ENCODE measurements at places on chromosomes 11 and 22.

GRCh38 chr11:124876818-124877630, 11.8 kb downstream of the ROBO3 start:
- DNase-seq = no peak

- no peak for DNase-seq
Observed at GRCh38 chr11:68343761-68344256, 31.4 kb downstream of the LRP5 start.

DNA sequence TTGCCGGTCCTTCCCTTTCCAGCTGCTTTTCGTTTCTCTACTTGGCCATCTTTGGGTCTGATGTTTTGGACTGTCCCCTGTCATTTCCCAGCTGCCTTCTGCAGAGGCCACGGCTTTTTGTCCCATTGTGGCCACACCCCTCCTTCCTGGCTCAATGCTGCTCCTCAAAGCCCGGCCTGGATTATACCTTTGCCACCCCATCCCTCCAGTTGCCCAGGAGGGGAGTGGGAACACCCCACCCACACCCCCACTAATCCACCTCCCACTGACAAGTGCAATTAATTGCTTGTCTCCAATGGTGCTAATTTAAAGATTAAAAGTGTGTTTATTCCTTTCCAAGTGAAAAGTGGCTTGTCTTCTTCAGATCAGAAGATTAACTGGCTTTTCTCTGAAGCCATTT, 34.2 kb upstream of the CSNK2A3 start:
- DNase-seq = no peak

DNA sequence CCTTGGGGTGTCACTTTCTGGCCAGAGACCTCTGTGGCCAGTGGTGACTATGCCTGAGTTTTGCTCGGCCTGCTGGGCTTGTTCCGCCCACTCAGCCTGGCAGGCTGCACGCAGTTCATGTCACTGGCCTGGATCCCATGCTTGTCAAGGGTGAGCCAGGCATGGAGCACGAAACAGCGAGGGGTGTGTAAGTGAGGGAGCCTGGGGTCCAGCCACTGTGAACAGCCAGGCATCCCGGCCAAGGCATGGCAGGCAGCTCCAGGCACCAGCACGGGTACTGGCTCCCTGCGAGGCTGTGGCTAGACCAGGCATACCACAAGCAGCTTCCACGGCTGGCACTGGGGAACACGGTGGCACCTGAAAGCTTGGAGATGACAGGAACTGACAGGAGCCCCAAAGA, 214.3 kb downstream of the LRRC4C start:
- DNase-seq = no peak

- no peak for DNase-seq
Observed at GRCh38 chr11:131886201-131886600, 515.8 kb downstream of the NTM start.

DNA sequence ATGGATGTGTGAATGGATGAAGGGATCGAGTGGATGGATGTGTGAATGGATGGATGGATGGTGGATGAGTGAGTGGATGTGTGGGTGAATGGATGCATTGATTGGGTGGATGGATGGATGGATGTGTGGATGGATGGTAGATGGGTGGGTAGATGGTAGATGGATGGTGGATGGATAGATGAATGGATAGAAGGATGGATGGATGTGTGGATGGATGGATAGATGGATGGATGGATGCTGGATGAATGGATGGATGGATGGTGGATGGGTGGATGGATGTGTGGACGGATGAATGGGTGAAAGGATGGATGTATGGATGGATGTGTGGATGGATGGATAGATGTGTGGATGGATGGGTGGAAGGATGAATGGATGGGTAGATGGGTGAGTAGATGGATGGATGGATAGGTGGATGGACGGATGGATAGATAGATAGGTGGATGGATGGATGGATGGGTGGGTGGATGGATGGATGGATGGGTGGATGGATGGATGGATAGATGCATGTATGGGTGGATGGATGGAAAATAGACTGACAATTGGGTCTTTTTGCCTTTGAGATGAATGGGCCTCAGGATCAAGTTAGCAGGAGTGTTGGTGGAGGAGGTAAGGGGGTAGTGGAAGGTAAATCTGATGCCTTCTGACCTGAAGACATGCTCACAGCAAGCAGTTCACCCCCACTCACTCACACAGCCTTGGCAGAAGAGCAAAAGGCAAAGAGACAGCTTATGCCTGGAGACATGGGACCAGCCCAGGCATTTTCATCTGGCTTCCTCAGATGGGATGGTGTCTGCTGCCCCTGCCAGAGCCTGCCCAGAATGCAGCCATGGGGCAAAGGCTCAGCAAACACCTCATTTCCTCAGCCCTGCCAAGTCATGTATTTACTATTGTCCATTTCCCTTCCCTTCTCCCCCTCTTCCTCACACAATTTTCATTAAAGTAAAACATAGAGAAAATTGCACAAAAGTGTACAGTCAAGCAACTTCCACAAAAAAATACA, 8.0 kb upstream of the FADD start:
- no peak for DNase-seq

- DNase-seq = no peak
Observed at GRCh38 chr11:79276736-79277325, 164.0 kb downstream of the TENM4 start.

DNA sequence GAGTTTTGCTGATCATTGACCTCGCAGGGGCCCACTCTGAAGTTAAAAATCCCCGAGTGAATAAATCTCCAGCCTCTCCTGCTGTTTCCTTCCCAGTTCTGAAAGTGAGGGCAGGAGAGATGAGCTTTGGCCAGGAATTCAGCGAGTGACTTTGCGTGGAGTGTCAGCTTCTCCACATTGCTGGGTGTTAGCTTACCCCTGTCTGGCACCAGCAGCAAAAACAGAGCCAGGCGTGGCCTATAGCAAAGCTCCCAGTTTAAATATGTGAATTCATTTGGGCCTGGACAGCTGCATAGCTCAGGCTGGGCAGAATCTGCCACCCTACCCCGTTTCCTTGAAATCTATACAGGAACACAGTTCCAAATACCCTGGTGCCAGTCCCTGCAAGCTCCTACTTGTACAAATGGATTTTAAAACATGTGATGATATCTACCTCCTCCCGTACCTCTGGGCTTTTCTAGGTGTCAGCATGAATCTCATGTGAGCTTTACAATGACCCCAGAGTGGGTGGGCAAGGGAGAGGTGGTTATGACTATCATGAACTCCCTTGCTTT, 25.6 kb downstream of the TIMP3 start:
- no peak for DNase-seq

DNA sequence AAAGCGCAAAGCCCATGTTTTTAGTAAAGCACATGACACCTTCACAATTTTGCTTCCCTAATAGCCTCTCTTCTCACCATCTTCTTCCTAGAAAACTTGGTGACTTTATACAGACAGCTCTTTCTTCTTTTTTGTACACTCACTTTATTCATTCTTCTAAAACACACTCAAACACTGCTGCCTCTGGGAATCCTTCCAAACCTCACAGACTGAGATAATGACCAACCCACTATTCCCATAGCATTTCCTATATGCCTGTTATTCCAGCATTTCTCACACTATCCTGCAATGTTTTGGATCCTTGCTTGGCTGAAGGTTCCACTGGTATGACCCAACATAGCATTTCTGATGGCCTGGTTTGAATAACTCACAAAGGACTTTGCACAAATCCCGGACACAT, 442.1 kb upstream of the CCDC90B start:
- no peak for DNase-seq
